Endodermal cell (in vitro differentiated cells): ENCODE measurements at places on chromosomes 5 and 9.

- DNase-seq: no peak
These were observed 267.7 kb upstream of the GAS1 start for GRCh38 chr9:87214991-87215390.

DNA sequence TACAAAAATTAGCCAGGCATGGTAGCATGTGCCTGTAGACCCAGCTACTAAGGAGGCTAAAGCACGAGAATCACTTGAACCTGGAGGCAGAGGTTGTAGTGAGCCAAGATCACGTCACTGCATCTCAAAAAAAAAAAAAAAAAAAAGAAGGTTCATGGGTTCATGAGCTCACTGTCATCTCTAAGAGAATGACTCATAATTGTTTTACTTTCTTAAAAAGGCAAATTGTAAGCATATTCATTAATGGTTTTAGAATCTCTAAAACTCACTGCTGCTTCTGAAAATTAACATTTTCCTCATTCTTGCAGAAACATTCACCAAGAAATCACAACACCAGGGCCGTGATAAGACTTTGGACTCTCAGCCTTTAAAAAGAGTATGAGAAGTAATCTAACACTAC lies 103.6 kb downstream of the GNA14 start:
- DNase-seq: no peak

GRCh38 chr9:100100146-100100667 lies 1.2 kb downstream of the INVS start:
- no peak for DNase-seq

- no peak for DNase-seq
These were observed 1144.0 kb upstream of the NUDT12 start for GRCh38 chr5:104706600-104706999.
